ENCODE measurements at places on chromosomes 5 and 9.
A peak's percentile ranks its signal among the peaks of the same experiment; 100 is the strongest.

GRCh38 chr5:78644741-78645300, 3.8 kb downstream of the LHFPL2 start:
- DNase-seq, result no peak
- peaks cover 4% of the 10 kb centered on the region for H3K36me3 ChIP-seq
- H3K27ac ChIP-seq, result no peak overlapping the region
- peaks cover 1% of the 10 kb centered on the region for H3K27me3 ChIP-seq
- H3K4me3 ChIP-seq, result no peak overlapping the region
- peaks cover 10% of the 10 kb centered on the region for H3K4me1 ChIP-seq

DNA sequence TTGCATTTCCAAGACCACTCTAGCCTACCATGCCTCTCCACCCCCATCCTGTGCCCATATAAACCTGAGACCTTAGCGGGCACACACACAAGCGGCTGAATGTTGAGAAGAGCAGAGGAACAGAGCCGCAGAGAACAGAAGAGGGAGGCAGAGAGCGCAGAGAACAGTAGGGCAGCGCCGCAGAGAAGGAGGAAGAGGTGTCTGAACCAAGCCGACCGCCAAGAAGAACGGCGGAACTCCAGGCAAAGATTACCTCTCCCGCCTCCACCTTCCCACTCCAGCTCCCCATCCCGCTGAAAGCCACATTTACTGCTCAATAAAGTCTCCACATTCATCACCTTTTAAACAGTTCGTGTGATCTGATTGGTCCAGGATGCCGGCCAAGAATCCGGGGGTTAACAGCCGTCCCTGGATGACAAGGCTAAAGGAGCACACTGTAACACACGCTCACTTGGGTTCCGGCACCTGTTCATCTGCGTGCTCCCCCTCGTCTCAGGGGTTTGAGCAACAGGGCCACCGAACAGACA, 33.2 kb downstream of the GRIN3A start:
- H3K4me3 ChIP-seq, result peak overlapping the region; percentile 59
- no peaks in the 10 kb centered on the region for H3K36me3 ChIP-seq
- DNase-seq, result no peak
- H3K4me1 ChIP-seq, result peaks cover 6% of the 10 kb centered on the region
- H3K27me3 ChIP-seq, result no peaks in the 10 kb centered on the region
- no peak overlapping the region for H3K27ac ChIP-seq

GRCh38 chr5:143398451-143399237, 4.8 kb downstream of the NR3C1 start:
- peak overlapping the region; percentile 38 for H3K4me3 ChIP-seq
- no peak for DNase-seq
- H3K4me1 ChIP-seq, result no peaks in the 10 kb centered on the region
- H3K27ac ChIP-seq, result no peak overlapping the region
- H3K27me3 ChIP-seq, result peaks cover 7% of the 10 kb centered on the region

DNA sequence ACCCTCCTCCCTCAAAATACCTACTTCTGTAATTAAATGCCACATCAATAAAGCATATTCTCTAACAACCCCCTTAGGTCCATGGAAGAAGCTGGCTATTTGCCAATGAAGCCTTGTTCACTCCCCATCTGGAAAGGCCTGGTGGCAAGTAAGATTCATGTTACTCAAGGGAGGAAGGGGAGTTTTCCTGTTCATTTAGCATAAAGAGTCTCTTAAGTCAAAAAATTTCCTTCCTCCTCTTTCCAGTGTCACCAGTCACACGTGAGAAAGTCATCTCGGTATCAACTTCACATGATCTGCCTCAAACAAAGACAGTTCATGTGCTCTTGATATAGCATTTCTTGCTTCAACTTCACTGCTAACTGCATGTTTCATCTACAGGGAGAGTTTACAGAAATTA, 32.7 kb upstream of the RIC1 start:
- no peaks in the 10 kb centered on the region for H3K27me3 ChIP-seq
- no peaks in the 10 kb centered on the region for H3K4me1 ChIP-seq
- no peak for DNase-seq
- H3K36me3 ChIP-seq, result no peaks in the 10 kb centered on the region

- no peak for DNase-seq
- H3K27me3 ChIP-seq, result no peaks in the 10 kb centered on the region
- no peaks in the 10 kb centered on the region for H3K36me3 ChIP-seq
- no peaks in the 10 kb centered on the region for H3K4me1 ChIP-seq
Observed at GRCh38 chr9:128082151-128082550, 14.1 kb downstream of the SLC25A25 start.

DNA sequence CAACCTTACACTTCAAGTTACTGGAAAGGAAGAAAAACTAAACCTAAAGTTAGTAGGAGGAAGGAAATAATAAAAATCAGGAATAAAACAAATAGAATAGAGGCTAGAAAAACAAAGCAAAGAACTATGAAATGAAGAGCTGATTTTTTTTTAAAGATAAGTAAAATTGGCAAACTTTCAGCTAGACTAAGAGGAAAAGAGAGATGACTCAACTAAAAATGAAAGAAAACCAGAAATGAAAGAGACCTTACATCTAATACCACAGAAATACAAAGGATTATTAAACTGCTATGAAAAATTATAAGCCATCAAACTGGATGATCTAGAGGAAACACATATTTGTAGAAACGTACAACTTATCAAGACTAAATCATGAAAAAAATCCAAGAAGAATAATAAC, 60.0 kb downstream of the PRRC1 start:
- H3K36me3 ChIP-seq, result no peaks in the 10 kb centered on the region
- H3K27ac ChIP-seq, result no peak overlapping the region
- no peaks in the 10 kb centered on the region for H3K4me1 ChIP-seq
- H3K4me3 ChIP-seq, result no peak overlapping the region

- H3K27ac ChIP-seq, result no peak overlapping the region
- DNase-seq, result no peak
- H3K4me1 ChIP-seq, result no peaks in the 10 kb centered on the region
Observed at GRCh38 chr5:98630621-98631020, 142.8 kb upstream of the RGMB start.

Data from H1 (cell line).